ENCODE measurements at places on chromosomes 1 and 21.
A peak's percentile ranks its signal among the peaks of the same experiment; 100 is the strongest.

- H3K36me3 ChIP-seq: no peaks in the 10 kb centered on the region
- DNase-seq: no peak
- no peaks in the 10 kb centered on the region for H3K4me1 ChIP-seq
- H3K4me3 ChIP-seq: no peak overlapping the region
Measured at GRCh38 chr21:41647806-41648561, 118.9 kb downstream of the RIPK4 start.

GRCh38 chr1:110890474-110891196 is 17.7 kb downstream of the CD53 start:
- peak overlapping the region; percentile 15 for H3K27ac ChIP-seq
- H3K27me3 ChIP-seq: no peaks in the 10 kb centered on the region
- peaks cover 34% of the 10 kb centered on the region for H3K36me3 ChIP-seq
- no peak for DNase-seq

DNA sequence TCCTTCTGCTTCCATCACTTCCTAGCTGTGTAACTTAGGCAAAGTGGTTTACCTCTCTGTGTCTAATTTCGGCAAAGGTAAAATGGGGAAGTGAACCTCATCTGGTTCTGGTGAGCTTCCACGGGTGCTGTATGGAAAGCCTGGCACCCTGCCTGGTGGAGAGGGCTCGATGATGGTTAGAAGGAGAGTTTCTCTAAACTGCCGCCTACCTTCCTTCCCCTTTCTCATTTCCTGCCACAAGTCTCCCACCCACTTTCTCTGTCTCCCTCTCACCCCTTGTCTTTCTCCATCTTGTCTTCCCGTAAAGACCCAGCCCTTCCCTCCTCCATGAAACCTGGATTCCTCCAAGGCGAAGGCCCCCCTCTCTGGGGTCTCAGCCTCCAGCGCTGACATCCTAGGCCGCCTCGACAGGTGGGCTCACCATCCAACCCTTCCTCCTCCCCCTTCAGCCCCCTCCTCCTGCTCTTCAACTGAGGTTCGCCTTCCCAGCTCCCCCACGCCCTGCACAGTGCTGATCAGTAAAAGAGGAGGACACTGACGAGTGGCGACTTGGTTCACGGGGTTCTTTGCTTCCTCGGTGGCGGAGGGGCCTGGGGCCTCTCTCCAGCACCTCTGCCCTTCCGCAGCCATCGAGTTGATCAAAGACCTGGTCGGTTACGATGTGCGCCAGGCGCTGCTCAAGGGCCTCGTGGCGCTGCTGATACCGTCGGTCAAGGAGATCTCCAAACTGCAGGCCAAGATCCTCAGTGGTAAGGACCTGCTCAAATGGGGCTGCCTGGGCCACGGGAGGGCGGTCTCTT is 7.3 kb downstream of the RNU5D-1 start:
- peak; percentile 46 for DNase-seq
- no peaks in the 10 kb centered on the region for H3K27me3 ChIP-seq
- H3K4me1 ChIP-seq: peaks cover 59% of the 10 kb centered on the region
- peak overlapping the region; percentile 72 for H3K27ac ChIP-seq
- H3K36me3 ChIP-seq: no peaks in the 10 kb centered on the region
- peak overlapping the region; percentile 60 for H3K4me3 ChIP-seq

GRCh38 chr1:177425199-177425598 is 254.4 kb downstream of the BRINP2 start:
- no peaks in the 10 kb centered on the region for H3K4me1 ChIP-seq
- H3K27me3 ChIP-seq: no peaks in the 10 kb centered on the region

DNA sequence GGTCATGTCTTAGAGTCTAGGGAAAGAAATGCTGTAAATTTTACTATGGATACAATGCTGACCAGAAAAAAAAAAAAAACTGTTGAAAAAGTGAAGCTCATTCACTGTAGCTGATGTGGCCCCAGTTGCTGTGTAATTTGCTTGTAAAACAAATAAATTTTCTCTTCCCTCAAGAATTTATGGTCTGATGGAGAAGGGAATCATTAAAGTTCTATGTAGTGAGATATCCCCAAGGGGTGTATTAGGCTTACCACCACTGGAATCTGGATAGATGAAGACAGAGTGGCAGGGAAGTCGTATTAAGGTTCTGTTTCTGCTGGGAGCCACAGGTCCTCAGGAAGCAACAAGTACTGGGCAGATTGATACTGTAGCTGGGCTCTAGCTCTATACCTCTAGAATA is 860.0 kb downstream of the LTN1 start:
- H3K4me1 ChIP-seq: no peaks in the 10 kb centered on the region
- no peaks in the 10 kb centered on the region for H3K27me3 ChIP-seq
- no peak for DNase-seq
- H3K4me3 ChIP-seq: no peak overlapping the region
- H3K27ac ChIP-seq: no peak overlapping the region
- H3K36me3 ChIP-seq: no peaks in the 10 kb centered on the region

DNA sequence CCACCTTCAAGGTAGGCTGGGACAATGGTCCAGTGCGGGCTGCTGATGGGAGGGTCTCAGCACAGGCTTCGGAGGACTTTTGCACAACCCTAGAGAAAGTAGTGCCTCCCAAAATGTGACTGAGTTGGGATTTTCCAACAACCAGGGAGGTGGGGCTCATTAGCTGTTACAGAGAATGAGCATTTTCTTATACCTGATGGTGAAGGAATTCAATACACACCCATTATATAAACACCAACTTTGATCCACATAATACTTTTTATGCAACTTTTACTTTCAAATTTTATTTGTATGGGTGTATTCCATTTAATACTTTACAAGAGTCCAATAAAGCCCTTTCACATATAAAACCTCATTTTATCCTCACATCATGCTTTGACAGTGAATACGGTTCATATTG is 31.3 kb upstream of the RNF186 start:
- H3K4me1 ChIP-seq: no peaks in the 10 kb centered on the region
- H3K27me3 ChIP-seq: no peaks in the 10 kb centered on the region
- H3K36me3 ChIP-seq: no peaks in the 10 kb centered on the region
- no peak overlapping the region for H3K27ac ChIP-seq
- no peak overlapping the region for H3K4me3 ChIP-seq
- DNase-seq: no peak

GRCh38 chr1:203290261-203291089 is 14.8 kb upstream of the BTG2 start:
- peaks cover 54% of the 10 kb centered on the region for H3K4me1 ChIP-seq
- no peaks in the 10 kb centered on the region for H3K27me3 ChIP-seq
- no peaks in the 10 kb centered on the region for H3K36me3 ChIP-seq
- H3K4me3 ChIP-seq: peak overlapping the region; percentile 57

- H3K36me3 ChIP-seq: no peaks in the 10 kb centered on the region
- no peak overlapping the region for H3K4me3 ChIP-seq
- no peaks in the 10 kb centered on the region for H3K4me1 ChIP-seq
- no peak for DNase-seq
- H3K27ac ChIP-seq: no peak overlapping the region
Measured at GRCh38 chr1:117565745-117566455, 39.9 kb upstream of the TENT5C start.

DNA sequence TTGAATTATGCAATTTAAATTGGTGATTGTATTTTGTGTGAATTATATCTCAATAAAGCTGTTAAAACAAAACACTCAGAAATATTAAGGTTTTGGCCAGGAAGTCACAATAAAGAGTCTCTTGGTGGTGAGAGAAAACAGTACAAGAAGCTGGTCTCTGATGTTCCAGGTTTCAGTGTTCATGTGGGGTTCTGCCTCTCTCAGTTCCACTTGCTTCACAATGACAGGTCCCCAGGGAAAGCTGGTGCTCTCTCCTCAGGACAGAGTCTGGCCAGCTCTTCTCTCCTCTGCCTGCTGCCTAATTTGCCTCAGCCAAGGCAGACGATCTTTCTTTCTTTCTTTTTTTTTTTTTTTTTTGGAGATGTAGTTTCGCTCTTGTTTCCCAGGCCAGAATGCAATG is 342.9 kb upstream of the PLXNA2 start:
- no peaks in the 10 kb centered on the region for H3K27me3 ChIP-seq
- no peaks in the 10 kb centered on the region for H3K4me1 ChIP-seq
- H3K27ac ChIP-seq: no peak overlapping the region
- H3K36me3 ChIP-seq: no peaks in the 10 kb centered on the region

GRCh38 chr1:22978299-22978698 is 5.6 kb upstream of the LACTBL1 start:
- no peaks in the 10 kb centered on the region for H3K27me3 ChIP-seq
- H3K36me3 ChIP-seq: no peaks in the 10 kb centered on the region
- H3K27ac ChIP-seq: no peak overlapping the region

DNA sequence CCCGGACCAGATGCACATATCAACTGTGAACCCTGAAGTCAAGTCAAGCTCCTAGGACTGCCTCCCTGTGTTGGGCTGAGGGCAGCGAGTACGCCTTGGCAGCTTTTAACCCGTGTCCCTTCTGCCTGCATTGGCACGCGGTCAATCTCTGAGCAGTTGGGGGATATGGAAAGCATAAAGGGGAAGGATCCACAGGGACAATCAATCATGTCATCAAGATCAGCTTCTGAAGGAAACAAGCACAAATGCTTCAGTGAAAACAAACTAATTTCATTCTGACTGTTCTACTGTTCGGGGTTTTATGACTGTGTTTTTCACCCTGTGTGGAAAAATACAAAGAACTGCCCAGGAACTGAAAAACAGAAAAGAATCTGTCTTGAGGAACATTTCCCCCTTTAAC is 106.2 kb downstream of the RUNX1 start:
- peaks cover 71% of the 10 kb centered on the region for H3K4me1 ChIP-seq
- H3K27ac ChIP-seq: no peak overlapping the region
- DNase-seq: no peak
- no peaks in the 10 kb centered on the region for H3K27me3 ChIP-seq
- no peaks in the 10 kb centered on the region for H3K36me3 ChIP-seq
- H3K4me3 ChIP-seq: no peak overlapping the region

GRCh38 chr1:219798283-219799030 is 129.9 kb downstream of the SLC30A10 start:
- H3K36me3 ChIP-seq: no peaks in the 10 kb centered on the region
- H3K4me1 ChIP-seq: no peaks in the 10 kb centered on the region
- H3K4me3 ChIP-seq: no peak overlapping the region
- peaks cover 2% of the 10 kb centered on the region for H3K27me3 ChIP-seq

GRCh38 chr1:33762109-33762830 is 101.6 kb upstream of the HMGB4 start:
- H3K4me1 ChIP-seq: no peaks in the 10 kb centered on the region
- H3K4me3 ChIP-seq: no peak overlapping the region
- H3K27ac ChIP-seq: no peak overlapping the region
- no peaks in the 10 kb centered on the region for H3K36me3 ChIP-seq

DNA sequence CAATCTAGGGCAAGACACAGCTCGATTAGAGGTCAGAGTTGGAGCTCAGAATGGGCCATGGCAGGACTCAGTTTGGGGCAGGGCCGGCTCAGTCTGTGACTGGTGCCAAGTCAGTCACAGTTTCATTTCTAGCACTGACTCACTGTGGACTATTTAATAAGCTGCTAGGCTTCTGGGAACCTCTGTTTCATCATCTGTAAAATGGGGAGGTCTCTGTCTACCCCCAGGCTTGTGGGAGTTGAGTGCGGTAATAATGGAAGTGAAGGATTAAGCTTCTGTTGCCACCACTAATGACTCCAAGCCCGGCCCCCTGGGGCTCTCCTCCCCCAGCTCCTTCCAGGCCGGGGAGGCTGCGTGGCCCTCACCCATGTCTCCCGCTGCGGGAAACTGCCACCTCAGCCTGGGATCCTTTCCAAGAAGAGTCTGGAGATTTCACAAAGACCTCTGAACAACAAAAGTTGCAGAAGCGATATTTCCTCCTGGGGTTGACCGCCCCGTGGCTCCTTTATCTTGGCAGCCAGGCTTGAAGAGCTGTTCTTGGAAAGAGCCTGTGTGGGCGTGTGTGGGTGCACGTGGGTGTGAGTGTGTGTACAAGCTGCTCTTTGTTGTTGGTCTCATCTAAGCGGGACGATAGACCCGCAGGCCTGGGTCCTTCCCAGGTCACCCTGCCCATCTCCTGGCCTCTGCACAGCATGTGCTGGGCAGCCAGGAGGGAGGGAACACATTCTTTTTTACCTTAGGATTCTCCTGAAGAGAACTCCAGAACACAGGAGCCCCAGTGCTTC is 29.1 kb downstream of the KNCN start:
- H3K27me3 ChIP-seq: no peaks in the 10 kb centered on the region
- no peak overlapping the region for H3K27ac ChIP-seq
- no peak overlapping the region for H3K4me3 ChIP-seq
- no peaks in the 10 kb centered on the region for H3K4me1 ChIP-seq

DNA sequence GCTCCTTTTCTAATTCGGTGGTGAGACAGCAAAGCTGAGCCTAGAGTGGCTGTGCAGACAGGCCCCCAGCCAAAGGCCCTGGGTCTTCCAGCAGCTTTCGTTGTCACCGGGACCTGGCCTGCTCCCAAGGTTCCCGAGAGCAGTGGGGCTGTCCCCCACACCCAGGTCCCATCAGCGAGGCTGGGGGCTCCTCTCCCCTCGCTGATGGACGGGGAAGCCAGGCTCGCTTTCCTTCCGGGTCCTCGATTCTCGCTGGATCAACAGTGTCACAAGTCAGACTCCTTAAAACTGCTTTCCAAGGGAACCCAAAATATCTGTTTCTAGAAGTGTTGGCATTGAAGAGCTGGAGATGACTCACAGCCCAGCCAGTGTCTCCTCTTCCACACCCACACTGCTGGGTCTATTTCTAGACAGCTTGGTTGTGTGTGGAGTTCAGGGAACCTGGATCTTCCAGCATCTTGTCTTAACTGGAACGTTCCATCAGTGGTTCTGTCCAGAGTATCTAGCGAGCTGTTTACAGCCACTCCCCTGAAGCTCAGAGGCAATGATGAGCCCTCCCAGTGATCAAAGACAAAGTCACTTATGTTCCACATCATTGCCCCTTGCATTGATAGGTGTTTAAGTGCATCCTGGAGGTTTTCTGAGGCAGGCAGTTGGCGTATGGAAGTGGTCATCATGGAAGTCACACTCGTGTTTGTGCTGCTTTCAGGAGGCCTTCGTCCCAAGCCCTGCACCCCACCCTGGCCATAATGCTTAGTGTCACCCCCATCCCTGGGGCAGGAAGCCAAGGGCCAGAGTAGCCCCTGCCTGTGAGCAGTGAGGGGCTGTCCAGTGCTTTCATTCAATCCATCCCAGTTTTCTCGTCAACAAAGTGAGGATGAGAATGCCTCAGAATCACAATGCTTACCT is 35.2 kb downstream of the RRP1 start:
- no peaks in the 10 kb centered on the region for H3K4me1 ChIP-seq
- no peak overlapping the region for H3K4me3 ChIP-seq
- H3K36me3 ChIP-seq: no peaks in the 10 kb centered on the region
- H3K27me3 ChIP-seq: no peaks in the 10 kb centered on the region
- DNase-seq: no peak

DNA sequence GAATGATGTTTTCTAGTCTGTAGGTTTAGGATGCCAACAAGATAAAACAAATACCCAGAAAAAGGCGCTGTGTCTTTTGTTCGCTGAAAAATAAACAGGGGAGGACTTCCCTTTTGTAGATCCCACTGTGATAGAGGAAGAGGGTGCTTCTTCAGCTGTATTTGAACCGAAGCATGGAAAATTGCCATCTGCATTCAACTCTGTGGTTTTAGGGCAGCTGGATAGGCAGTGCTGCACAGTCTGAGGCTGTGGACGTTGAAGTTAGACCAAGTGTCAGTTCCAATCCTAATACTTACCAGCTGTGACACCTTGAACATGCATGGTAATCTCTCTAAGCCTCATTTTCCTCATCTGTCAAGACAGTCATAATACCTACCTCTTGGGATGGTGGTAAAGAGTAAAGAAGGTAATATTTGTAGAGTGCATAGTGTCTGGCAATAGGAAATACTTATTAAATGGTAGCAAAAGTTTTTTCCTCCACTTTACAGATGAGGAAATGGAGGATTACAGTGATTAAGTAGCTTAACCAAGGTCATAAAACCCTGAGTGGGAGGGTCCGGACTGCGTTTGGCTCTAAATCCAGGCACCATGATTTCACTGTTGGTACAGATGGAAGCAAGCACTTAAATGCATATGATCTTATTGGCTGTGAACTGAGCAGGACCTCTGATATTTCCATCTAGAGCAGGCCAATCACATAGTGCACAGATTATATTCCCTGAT is 48.5 kb downstream of the UTP25 start:
- no peaks in the 10 kb centered on the region for H3K36me3 ChIP-seq
- H3K27me3 ChIP-seq: peaks cover 5% of the 10 kb centered on the region
- DNase-seq: no peak
- H3K27ac ChIP-seq: no peak overlapping the region
- H3K4me1 ChIP-seq: no peaks in the 10 kb centered on the region

Data from naive thymus-derived CD4-positive, alpha-beta T cell (primary cell).